ENCODE measurements at places on chromosomes 3 and 15. TPM values are rescaled to one million over a fixed set of nuclear protein-coding genes. Genes with fewer than 3 reads are reported as not detected.

The LRRC49 gene
- total RNA-seq, result 4.9 TPM

The CDHR4 gene
- not detected for total RNA-seq

The HTR3E gene
- not detected for total RNA-seq

The TATDN2 gene
- total RNA-seq, result 12.6 TPM

The COL8A1 gene
- 2.6 TPM for total RNA-seq

The THRB gene
- 11.3 TPM for total RNA-seq

The PLAAT1 gene
- total RNA-seq, result 7.2 TPM

The LTF gene
- total RNA-seq, result 0.57 TPM

The GADL1 gene
- not detected for total RNA-seq

The TMEM45A gene
- 1.8 TPM for total RNA-seq

The SLC22A13 gene
- total RNA-seq, result not detected

The SAMD7 gene
- not detected for total RNA-seq

The LEKR1 gene
- total RNA-seq, result 1.1 TPM

The SLC27A2 gene
- 2.7 TPM for total RNA-seq

The SEMA3G gene
- total RNA-seq, result 0.34 TPM

The MBD4 gene
- total RNA-seq, result 16.2 TPM

The PLSCR5 gene
- not detected for total RNA-seq

The ACAN gene
- 0.34 TPM for total RNA-seq

The SOX14 gene
- total RNA-seq, result not detected

The VPS33B gene
- total RNA-seq, result 7.4 TPM

The CCDC174 gene
- total RNA-seq, result 9.5 TPM

The CCDC39 gene
- not detected for total RNA-seq

The GTF2E1 gene
- 9.0 TPM for total RNA-seq

The GOLGA6L7 gene
- not detected for total RNA-seq

The C3orf70 gene
- total RNA-seq, result 1.9 TPM

The WDR93 gene
- not detected for total RNA-seq

The MANF gene
- 35.9 TPM for total RNA-seq

The AGBL1 gene
- total RNA-seq, result 0.11 TPM

The P2RY12 gene
- total RNA-seq, result 3.1 TPM

The SHC4 gene
- 0.18 TPM for total RNA-seq

The CCDC71 gene
- total RNA-seq, result 17.0 TPM

The FAM131A gene
- total RNA-seq, result 12.7 TPM

The PAQR5 gene
- total RNA-seq, result 6.4 TPM

Data from esophagus squamous epithelium (tissue), 5 donors.